ENCODE measurements at places on chromosomes 5 and 9.

DNA sequence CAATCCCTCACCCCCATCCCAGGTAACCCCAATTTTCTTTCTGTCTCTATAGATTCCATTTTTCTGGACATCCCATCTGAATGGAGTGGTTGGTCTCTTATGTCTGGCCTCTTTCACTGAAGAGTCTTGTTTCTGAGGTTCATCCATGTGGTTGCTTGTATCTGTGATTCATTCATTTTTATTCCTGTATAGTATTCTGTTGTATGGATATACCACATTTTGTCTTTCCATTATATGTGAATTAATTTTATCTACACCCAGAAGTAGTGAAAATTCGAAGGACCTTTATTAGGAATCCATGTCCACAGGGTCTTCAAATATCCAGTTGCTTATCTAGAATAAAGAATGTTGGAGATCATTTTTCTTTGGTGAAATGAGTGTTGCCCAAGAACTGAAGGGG, 207.6 kb upstream of the MSX2 start:
- no peak for DNase-seq

GRCh38 chr9:99169982-99170761, 51.6 kb downstream of the ALG2 start:
- DNase-seq = no peak

DNA sequence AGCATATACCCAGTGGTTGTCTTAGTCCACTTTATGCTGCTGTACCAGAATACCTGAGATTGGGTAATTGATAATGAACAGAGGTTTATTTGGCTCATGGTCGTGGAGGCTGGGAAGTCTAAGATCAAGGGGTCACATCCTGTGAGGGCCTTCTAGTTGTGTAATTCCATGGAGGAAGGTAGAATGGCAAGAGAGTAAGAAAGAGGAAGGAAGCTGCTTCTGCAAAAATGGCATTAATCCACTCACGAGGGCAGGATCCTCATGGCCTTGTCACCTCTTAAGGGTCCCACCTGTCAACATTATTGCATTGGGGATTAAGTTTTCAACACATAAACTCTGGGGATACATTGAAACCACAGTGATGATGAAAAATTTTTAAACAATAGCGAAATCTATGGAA, 17.0 kb downstream of the BTNL8 start:
- DNase-seq = no peak

DNA sequence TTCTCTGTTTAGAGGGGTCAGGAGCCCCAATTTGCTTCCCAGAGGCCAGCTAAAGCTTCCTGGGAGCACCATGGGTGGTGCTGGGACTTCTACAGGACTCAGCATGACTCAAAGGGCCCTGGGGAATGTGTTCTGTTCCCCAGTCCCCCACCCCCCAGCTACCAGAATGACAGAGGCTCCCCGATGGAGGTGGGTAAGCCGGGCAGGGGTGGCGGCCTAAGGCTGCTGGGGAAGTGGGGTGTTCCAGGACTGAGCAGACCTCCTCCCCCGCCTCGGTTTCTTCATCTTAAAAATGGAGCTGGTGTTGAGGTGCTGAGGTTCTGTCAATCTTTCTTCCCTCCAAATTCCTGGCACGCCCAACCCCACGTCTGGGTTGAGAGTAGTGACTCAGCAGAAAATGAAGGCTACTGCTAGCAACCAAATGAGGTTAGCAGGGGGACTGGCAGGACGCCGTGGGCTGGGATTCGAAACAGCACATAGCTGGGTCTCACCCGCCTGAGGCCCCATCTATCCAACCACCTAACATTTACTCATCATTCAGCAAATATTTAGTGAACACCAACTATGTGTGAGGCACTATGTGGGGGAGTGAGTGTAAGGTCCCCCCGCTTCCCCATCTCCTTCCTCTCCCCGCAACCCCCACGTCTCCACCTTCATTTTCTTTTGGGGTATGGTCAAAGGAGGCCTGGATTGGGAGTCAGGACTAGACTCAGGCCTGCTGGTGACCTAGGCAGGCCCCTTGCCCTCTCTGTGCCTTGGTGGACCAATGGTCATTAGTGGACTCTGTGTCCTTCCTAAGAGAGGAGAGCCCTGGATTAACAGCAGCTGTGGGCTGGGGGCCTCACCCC, 50.2 kb downstream of the C9orf50 start:
- DNase-seq = no peak

DNA sequence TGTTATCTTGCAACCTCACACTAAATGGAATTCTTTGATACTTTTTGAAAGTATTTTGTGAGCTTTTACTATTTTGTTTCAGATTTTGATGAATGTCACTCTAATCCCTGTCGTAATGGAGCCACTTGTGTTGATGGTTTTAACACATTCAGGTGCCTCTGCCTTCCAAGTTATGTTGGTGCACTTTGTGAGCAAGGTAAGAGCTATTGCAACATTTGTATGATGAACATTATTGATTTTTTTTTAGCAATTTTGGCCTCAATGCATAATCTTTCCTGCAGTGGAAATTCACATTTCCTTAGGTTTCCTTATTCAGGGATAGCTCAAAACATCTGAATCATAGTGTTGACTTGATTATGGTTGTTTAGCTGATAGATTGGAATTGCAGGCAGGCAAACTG, 76.3 kb downstream of the VCAN start:
- DNase-seq = no peak

GRCh38 chr9:7823651-7824050, 24.1 kb upstream of the DMAC1 start:
- DNase-seq = no peak

GRCh38 chr5:175853573-175854230, 17.7 kb upstream of the CPLX2 start:
- peak; percentile 94 for DNase-seq
